Fibroblast of the aortic adventitia (primary cell): ENCODE measurements at places on chromosomes 2 and 18.
A peak's percentile ranks its signal among the peaks of the same experiment; 100 is the strongest.

GRCh38 chr2:241564596-241565410 lies 6.3 kb downstream of the BOK start:
- DNase-seq: no peak

GRCh38 chr18:60554967-60555366 lies 182.4 kb upstream of the MC4R start:
- DNase-seq: no peak

DNA sequence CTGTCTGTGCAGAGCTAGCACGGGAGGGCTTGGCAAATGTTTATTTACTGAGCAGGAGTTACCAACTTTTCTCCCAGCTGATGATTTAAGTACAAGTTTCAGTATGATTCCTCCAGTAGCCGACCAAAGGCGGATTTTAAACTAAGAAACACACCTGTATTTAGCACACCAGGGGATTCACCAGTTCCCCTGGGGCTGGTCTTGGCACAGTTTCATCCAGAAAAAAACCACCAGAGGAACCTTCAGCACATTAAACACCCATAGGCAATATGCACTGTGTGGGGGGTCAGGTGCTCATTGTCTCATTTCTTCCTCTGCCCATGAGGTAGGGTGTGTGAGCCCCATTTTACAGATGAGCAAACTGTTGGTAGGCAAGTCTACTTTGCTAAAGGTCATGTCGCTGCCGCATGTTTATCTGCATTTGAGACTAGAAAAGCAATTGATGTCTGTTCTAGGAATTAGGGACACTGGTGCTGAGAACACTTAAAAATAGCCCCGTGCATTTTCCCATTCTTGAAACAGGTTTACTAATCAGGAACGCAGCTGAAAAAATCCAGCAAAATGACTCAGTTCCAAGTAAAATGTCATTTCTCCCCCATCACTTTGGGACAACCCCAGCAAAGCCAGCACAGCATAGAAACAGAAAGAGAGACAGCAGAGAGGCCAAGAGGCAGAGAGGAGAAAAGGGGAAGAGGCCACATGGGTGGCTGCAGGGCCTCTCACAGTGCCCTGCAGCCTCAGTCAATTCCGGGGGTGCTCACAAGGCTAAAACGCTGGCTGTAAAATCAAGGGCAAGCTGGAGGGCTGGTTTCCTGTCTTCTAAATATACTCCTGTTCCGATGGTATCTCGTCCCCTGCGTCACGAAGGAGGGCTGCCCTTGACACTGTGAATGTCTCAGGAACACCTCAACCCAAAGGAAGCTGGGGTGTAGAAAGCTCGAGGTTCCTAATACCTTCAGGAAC lies 166.8 kb upstream of the ID2 start:
- no peak for DNase-seq

GRCh38 chr18:79257480-79257879 lies 138.2 kb upstream of the NFATC1 start:
- DNase-seq: no peak

- DNase-seq: no peak
Measured at GRCh38 chr18:37674570-37674969, 109.0 kb upstream of the CELF4 start.

- DNase-seq: peak; percentile 18
Measured at GRCh38 chr2:144835634-144836350, 315.9 kb upstream of the ZEB2 start.

DNA sequence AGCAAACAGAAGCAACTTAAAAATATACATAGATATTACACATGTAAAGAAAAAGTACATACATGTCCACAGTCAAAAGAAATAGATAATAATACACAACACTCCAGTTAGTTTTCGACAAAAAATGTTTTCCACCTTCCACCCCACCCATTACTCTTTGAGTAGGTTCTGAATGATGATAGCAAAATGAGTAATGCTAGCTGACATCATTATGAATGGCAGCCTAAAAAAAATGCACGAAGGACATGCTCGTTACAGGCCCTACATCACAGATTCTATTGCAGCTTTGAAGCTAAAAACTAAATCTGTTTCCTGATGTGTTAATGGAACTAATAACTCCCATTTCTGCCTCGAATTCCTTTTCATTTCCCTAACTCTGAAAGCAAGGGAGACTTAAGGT lies 578.7 kb upstream of the NETO1 start:
- DNase-seq: no peak

GRCh38 chr2:37191253-37191652 lies 2.8 kb upstream of the SULT6B1 start:
- DNase-seq: no peak

DNA sequence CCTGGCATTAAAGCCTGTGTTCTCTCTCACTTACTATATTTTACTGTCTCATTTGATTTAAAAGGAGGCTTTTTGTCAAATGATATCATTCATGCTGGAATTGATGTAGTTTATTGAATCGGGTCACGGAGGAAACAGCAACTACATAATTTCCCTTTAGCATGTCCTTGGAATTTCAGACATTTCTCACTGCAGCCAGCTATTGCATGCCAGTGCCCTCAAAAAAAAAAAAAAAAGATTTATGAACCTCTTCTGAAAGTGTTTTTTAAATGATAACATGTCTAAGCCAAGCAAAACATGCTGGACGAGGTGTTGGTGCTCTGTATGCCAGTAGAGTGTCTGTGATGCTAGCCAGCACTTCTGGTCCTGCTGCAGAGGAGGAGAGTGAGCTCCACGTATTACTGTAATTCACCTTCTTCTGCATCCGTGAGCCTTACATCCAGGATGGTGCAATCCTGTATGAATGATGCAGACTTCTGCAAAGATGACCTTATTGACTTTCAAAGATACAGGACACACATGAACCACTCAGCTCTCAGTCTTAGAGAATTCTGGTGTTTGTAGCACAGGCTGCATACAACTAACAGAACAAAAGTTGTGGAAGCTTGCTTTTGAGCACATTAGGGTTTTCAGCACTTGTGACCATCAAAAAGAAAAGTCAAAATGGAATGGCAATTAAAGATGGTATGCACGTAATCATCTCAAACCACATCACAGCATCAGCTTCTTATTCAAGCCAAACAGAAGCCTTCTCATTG lies 31.1 kb downstream of the UGP2 start:
- peak; percentile 58 for DNase-seq

- no peak for DNase-seq
Measured at GRCh38 chr18:25979369-25980040, 110.9 kb downstream of the SS18 start.

DNA sequence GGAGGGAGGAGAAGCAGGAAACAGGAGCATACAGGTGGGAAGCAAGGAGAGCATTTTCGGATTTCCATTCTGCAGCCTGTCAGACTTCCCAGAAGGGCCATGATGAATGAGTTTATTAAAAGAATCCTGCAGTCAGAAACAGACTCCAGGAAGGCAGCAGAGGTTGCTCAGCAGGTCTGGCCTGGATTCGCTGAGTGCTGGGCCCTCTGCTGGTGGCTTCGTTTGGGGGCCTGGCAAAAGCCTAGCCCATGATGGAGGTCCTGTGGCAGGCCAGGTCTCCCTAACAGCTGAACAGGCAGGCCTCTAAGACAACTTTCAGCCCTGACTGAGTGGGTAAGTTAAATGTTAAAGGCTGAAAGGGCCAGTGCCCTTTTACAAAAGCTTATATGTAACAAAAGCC lies 108.2 kb upstream of the CAPN13 start:
- no peak for DNase-seq

- no peak for DNase-seq
Measured at GRCh38 chr2:47238638-47239037, 83.5 kb upstream of the STPG4 start.

DNA sequence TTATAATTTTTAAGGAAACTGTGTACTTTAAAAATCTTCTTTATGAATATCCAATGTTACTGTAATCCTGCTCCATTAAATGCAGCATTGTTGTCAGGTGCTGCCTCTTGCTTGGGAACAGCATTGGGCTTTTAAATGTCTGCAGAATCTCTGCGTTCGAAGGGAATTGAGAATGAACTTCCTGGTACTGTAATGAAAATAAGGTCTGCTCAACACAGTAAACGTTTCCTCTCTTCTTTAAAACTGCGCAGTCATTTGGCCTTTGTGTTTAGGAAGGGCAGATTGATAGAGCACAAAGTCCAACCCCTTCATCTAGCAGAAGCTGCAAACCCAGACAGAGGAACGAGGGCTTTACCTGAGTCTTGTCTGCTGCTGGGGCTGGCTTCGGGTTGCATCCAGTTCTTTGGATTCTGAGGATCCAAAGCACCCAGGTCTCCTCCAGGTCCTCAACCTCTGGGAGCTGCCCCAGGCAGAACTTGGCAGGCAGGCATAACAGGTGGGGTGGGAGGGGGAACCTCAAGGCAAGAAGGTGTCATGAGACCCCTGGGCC lies 104.5 kb downstream of the UGGT1 start:
- no peak for DNase-seq

GRCh38 chr2:15307526-15307925 lies 253.6 kb downstream of the NBAS start:
- DNase-seq: no peak

DNA sequence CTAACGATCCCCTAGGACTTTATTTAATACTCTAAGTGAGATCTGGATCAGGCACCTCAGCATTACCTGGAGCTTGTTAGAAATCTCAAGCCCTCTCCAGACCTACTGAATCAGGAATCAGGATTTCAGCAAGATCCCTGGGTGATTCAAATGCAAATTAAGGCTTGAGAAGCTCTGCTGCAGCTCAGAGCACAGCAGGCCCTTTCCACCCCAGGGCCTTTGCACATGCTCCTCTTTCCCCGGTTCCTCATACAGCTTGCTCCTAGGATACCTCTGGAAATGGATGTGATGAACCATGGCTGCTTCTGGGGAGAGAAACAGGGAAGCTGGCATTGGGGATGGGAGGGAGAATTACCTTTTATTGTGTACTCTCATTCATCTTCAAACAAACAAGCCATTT lies 40.3 kb upstream of the MGAT4A start:
- no peak for DNase-seq

- no peak for DNase-seq
Measured at GRCh38 chr2:223901311-223901710, 43.8 kb downstream of the WDFY1 start.

- DNase-seq: no peak
Measured at GRCh38 chr2:169260246-169260645, 102.1 kb downstream of the LRP2 start.

DNA sequence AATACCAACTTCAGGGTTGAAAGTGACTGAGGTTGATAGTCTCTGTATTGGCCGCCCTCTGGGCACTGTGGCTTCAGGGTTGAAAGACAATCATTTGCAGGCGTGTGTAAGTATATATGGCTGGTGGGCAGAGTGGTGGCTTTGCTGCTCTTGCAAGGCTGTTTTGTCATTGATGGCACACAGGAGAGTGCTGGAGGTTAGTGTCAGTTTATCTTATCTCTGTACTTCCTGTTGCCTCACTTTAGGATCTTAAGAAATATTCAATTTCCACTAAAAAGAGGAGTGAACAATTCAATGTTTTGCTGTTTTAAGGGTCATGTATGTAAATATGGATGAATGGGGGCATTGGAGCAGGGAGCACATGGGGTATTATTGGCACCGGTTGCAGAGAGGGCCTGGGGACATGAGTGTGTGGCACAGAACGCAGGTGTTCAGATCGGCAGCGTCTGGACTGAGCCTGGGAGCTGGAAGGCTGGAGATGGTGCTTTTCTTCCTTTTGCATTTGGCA lies 51.5 kb downstream of the NCK2 start:
- no peak for DNase-seq

DNA sequence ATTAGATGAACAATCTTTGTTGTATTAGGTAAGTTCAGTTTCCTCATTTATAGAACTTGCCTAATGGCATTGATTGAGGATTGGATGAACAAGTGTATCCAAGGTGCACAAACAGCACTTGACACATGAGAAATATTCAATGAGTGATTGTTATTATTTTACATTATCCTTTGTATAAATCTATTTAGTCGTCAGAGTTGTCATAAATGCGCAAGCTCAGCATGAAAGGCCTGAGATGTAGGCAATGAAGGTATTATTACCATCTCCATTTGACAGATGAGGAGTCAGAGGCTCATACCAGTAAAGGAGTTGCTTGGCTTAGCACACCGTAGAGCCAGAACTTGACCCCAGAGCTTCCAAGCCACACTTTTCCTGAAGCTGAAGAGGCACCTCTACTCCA lies 291.4 kb downstream of the C1D start:
- DNase-seq: no peak

DNA sequence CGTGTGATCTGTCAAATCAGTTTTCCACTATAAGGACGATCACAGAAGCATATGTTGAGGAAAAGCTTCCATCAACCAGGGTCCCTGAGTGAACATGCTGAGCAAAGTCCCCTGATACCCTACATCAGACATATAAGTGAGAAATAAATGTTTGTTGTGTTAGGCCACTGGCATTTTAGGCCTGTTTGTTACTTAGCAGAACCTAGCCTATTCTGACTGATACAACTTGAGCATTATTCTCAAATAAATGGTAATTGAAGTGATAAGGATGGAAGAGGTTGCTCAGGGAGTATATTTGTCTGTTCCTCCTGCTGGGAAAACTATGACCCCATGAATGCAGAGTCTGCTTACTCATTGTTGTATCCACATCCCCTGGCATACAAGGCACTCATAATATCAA lies 106.4 kb downstream of the LOXHD1 start:
- DNase-seq: no peak

DNA sequence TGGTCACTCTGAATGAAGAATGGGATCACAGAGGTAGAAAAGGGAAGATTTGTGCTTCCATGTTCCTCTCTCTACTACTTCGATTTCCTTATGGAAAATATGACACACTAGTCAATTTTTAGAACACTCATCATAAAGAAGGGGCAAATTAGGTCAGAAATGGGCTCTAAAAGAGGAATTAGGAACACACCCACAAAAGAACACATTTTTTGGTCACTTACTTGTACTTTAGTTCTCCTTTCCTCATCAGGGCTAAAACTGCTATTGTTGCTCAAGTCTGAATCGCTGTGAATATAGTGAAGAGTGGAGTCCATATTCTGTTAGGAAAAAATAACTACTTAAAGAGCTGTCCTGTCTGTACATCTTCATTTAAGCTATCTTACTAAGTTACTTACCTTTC lies 52.6 kb downstream of the PPP4R1 start:
- DNase-seq: no peak

DNA sequence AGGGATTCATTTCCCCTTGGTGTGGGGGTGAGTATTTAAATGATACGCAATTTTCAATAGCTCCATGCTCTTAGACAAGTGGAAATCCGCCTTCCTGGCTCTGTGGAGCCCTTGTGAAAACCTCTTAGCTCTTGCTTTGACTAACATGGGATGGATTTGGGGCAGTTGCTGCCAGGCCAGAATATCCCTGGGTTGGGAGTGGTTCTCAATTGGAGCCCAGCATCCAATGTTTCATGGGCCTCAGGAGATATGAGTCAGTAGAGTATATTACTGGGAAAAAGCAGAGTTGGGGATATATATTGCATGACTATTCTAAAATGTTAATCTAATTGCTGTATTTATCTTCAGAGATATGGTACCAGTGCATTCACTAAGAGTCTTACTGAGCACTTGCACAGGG lies 104.4 kb upstream of the IL1R2 start:
- peak; percentile 79 for DNase-seq

- peak; percentile 49 for DNase-seq
Measured at GRCh38 chr18:49189772-49190171, 239.0 kb upstream of the SMAD7 start.

- no peak for DNase-seq
Measured at GRCh38 chr2:64461271-64462058, 7.5 kb downstream of the LGALSL start.

- no peak for DNase-seq
Measured at GRCh38 chr18:78099979-78100588, 850.4 kb downstream of the GALR1 start.

- no peak for DNase-seq
Measured at GRCh38 chr2:96530144-96530430, 6.5 kb upstream of the ARID5A start.
